ELR (cell line): ENCODE measurements at places on chromosomes 2 and 18.

GRCh38 chr2:238114851-238115660 is 14.9 kb downstream of the ESPNL start:
- no peak for DNase-seq

- no peak for DNase-seq
Measured at GRCh38 chr2:197946562-197946961, 142.2 kb downstream of the PLCL1 start.

DNA sequence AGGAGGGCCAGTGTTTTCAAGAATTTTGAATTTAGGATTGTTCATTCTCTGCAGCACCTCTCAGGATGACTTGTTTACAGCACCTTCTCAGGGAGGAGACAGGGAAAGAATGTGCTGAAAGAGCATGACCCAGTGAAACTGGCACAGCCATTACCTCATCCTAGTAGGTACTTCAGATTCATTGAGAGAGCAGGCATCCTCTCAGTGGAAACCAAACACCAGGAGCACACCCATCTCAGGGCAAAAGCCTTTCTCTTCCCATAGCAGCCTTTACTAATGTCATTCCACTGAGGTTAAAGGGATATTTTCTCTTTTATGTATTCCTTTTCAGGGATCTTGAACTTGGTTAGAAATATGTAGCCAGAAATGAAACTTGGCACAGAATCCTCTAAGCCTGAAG is 2.6 kb downstream of the MAP2 start:
- no peak for DNase-seq

GRCh38 chr18:47915229-47915628 is 15.2 kb downstream of the SMAD2 start:
- DNase-seq = peak; percentile 53

GRCh38 chr18:22488554-22488953 is 70.8 kb upstream of the CTAGE1 start:
- DNase-seq = no peak

DNA sequence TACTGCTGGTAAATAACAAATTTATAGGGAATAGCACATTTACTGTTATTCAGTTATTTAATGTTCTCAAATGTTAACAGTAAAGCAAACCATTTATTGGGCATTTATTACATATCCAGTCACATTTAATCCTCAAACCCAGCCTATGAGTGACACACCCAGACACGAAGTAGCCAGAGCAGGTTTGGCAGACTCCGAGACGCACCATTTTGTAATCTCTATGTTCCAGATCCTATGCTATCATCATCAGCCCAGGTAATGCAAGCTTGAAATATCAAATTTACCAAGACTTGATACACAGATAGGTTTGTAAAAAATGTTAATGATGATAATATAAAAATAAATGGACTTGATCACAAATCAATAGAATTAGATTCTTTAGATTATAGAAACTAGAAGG is 131.1 kb downstream of the IKZF2 start:
- DNase-seq = no peak

DNA sequence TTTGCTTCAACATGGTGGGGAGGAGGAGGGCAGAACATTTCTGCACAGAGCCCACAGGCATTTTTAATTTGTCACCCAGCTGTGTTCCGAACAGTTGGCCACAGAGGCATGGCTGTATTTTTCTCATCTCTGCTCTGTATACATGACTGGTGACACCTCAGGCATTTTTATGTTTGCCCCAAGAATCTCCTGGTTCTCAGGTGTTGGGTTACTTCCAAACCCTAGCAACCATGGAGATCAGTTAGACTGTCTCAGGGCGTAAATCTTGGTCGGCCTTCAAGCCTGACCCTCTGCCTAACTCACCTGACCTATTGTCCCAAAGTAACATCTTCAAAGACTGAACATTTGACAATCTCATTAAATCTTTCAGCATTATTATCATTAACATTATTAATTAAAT is 100.0 kb downstream of the ABCA12 start:
- DNase-seq = no peak

GRCh38 chr2:56474412-56475158 is 290.8 kb downstream of the CCDC85A start:
- peak; percentile 9 for DNase-seq

DNA sequence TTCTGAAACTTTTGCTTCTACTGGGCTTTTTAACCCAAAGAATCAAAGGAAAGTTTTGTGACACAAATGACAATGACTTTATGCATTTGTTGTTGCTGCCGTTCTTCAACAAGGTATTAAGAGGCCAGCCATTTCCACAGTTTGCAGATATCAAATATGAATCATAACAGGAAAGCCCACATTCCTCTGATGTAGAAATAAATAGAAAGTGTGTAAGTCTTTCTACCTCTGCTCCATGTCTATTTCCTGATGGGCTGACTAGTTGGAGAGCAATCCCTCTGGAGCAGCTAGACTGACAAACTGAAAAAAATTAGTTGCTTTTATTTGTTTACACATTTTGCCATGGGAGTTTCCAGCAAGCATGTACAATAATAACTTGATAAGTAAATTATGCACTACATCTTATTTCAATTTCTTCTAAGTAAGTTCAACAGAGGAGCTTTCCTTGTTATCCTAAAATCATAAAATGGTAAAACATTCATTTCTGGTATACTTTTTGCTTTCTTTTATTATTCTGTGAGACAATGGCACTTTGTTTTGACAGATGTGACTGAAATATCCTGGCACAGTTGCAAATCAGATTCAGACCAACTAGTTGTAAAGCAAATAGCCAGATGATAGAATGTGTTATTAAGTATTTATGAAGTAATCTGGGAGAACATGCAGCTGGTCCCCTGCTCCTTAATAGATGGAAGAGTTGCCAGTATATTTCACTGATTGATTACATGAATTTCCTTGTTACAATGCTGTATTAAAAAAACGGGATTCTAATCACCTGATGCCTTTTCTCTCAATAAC is 266.7 kb downstream of the METTL4 start:
- peak; percentile 82 for DNase-seq

GRCh38 chr18:25057491-25058050 is 294.4 kb downstream of the ZNF521 start:
- DNase-seq = no peak

GRCh38 chr2:105882341-105882740 is 137.6 kb downstream of the NCK2 start:
- DNase-seq = no peak

DNA sequence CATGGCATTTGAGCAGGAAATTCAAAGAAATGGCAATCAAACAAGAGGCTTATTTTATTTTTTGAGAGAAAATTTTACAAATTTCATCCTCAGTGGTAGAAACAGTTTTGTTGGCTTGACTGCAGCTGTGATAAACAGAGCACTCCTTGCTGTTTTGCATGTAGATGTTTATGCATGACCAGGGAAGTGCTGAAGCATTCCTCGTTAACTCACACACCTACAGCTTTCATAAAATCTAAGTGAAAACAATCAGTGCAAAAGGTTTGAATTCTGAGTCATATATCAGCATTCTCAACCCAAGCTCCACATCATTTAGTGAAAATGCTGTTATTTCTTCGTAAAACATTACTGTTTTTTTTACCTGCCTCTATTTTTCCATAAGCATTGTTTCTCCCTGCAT is 146.6 kb upstream of the CCDC68 start:
- DNase-seq = no peak

- no peak for DNase-seq
Measured at GRCh38 chr2:106159866-106160785, 34.0 kb downstream of the UXS1 start.

DNA sequence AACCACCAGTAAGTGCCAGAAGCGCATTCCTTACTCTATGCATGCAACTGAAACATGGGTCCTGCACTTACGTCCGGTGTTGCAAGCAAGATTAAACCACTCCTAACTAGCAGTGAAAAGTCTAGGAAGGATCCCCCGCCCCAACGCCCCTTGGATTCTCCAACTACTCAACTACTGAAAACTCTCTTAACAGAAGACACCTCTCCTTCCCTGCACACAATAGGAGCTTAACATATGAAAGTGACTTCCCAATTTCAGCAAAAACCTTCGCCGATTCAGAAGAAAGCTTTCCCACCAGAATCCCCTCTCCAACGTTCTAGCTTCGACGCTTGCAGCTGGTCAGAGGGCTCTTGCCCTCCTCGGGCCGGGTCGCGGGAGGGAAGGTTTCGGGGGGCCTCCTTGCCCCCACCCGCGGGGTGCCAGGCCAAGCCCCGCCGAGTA is 578 bp downstream of the IWS1 start:
- DNase-seq = peak; percentile 68

- DNase-seq = peak; percentile 49
Measured at GRCh38 chr2:227414846-227415245, 27.1 kb upstream of the SCYGR1 start.

GRCh38 chr2:101556033-101556459 is 81.1 kb upstream of the RFX8 start:
- no peak for DNase-seq

DNA sequence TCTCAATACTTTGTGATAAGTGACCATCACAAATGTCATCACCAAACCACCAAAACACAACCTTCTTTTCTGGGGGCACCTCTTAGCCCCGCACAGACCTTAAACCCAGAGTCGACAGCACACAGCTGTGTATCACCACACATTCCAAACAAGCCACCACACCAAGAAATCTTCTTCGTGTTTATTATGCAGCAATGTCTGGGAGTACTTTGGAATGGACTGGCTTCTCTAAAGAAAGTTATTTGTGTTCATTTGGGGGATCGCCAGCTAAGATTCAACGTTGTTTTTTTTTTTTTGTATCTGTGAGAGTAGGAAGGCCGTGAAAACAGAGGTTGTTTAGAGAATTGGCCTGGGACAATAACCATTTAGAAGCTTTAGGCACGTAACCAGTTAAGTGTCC is 1.1 kb upstream of the MTA3 start:
- peak; percentile 4 for DNase-seq

DNA sequence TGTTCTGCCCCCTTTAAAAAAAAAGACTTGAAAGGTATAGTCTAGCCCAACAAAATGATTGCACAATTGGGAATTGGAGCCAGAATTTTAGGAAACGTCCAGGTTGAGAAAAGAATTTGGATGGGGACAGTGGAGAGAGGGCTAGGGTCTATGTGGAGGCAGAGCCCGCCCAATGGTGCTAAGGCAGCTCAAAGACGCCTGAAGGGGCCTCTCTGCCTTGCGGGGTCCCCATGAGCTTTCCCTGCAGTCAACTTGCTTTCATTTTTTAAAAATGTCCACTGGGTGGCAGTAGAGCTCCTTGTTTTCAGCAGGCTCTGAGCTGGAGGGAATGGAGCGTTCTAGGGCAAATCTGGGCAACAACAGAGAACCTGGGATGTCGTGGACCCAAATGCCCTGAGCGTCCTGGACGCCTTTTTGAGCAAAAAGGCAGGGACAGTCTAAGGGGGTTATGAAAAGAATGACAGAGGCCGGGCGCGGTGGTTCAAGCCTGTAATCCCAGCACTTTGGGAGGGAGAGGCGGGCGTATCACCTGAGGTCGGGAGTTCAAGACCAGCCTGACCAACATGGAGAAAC is 40.2 kb upstream of the ITM2C start:
- DNase-seq = peak; percentile 89

GRCh38 chr18:54052732-54053429 is 171.6 kb downstream of the MBD2 start:
- no peak for DNase-seq

DNA sequence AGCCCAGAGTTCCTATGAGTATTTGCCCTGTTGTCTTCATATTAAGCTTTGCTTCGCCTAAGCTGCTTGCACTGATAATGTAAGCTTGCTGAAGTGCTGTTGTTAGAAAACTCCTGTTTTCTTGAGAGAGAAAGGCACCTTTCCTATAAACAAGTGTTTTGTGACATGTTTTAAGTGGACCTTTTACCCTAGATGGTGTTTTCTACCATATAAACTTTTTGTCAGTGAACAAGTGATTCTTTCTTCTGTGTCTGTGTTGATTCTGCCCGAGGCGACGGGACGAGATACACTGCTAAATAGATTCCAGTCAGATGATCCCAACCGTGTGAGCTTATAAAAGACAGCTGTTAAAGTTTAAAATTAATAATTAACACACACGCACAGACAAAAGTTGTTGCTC is 24.1 kb downstream of the CABLES1 start:
- no peak for DNase-seq

GRCh38 chr2:178426388-178426787 is 24.6 kb downstream of the PRKRA start:
- no peak for DNase-seq

DNA sequence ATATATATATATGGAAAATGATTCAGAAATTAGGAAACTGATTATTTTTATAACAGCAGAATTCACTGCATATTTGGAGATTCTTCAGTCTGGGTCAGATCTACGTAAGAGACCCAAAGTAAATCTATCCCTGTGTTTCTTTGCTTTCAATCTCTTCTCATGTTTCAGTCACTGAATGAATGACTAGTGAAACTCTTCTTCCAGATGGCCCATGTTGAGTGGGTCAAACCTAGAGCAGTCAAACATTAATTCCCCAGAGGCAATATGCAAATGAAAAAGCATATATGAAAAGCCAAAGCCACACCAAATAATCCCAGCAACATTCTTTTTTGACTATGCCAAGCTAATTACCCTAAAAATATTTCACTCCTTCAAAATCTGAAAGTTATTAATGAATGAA is 317.3 kb downstream of the RBM43 start:
- DNase-seq = no peak

- DNase-seq = no peak
Measured at GRCh38 chr18:46393230-46393629, 263.8 kb downstream of the LOXHD1 start.

- DNase-seq = peak; percentile 94
Measured at GRCh38 chr18:48621240-48621639, 82.4 kb downstream of the CTIF start.

- DNase-seq = no peak
Measured at GRCh38 chr2:31270822-31271231, 36.9 kb downstream of the EHD3 start.

DNA sequence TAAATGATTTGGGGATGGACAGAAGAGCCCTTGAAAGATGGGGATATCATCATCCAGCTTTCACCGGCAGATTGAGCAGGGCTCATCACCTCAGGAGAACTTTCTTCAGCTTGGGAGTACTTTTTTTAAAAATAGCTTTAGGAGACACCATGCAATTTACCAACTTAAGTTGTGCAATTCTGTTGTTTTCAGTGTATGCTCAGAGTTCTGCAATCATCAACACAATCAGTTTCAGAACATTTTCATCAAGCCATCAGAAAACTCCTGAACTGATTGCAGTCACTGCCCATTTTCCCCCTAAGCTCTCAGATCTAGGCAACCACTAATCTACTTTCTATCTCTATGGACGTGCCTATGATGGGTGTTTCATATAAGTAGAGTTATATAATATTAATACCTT is 117.7 kb downstream of the CRIM1 start:
- DNase-seq = no peak

GRCh38 chr18:67531929-67532328 is 15.4 kb upstream of the DSEL start:
- DNase-seq = no peak

DNA sequence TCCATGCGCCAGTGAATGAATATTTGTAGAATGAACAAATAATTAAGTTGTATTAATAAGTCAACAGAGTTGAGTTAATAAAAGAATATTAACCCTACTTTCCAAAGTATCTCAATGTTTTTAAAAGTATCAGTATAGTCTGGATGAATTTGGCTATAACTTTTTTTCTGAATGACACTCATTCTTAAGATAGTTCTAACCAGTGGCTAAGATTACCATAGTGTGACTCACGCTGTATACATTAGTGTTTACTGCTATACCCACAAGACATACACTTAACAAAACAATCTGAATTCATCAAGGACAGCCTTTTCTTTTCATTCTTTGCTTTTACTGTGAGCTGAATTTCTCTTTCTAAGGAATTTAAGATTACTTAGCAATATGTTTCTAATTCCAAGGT is 77.0 kb upstream of the PDE1A start:
- peak; percentile 83 for DNase-seq
